ENCODE measurements at places on chromosomes 11 and 22. TPM values are rescaled to one million over a fixed set of nuclear protein-coding genes. Genes with fewer than 3 reads are reported as not detected.

The MS4A12 gene
- total RNA-seq: not detected

The SMC1B gene
- not detected for total RNA-seq

The SYT8 gene
- not detected for total RNA-seq

The SLC37A2 gene
- total RNA-seq: 0.18 TPM
